ENCODE measurements at places on chromosomes 6 and 20.

- DNase-seq, result no peak
These were observed 1.3 kb downstream of the CARMIL1 start for GRCh38 chr6:25280344-25281074.

- no peak for DNase-seq
These were observed 380.0 kb downstream of the LMBRD1 start for GRCh38 chr6:69416776-69417175.

- no peak for DNase-seq
These were observed 45.3 kb upstream of the RAB32 start for GRCh38 chr6:146498309-146498708.

DNA sequence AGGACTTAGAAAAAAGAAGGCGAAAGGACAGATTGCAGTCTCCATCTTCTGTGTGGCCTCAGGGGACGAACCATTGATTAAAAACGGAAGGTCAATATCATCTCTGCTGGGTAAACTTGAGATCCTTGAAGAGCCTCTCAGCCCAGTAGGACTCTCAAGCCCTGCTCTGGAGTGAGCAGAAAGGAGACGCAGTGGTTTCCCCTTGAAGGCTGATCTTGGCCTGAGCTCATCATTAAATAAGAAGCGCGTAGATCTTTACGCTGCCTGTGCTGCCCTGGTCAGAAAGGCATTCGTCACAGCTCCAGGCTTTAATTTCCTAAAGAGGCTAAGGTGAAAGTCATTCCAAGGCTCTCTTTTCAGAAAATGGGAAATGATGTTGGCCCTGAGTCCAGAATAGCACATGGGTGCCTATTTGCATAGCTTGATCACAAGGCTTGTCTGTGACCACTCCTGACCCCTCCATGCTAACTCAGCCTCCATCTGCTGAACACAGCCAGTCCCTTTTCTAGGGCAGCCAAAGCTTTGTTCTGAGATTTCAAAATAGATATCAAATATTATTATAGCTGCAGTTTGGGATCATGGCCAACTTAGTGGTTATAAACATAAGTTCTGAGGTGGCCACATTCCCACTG, 29.3 kb upstream of the XRN2 start:
- DNase-seq, result no peak
